ENCODE measurements at places on chromosomes 1 and 21.

- DNase-seq: no peak
Measured at GRCh38 chr1:116490588-116490987, 80.2 kb downstream of the CD58 start.

DNA sequence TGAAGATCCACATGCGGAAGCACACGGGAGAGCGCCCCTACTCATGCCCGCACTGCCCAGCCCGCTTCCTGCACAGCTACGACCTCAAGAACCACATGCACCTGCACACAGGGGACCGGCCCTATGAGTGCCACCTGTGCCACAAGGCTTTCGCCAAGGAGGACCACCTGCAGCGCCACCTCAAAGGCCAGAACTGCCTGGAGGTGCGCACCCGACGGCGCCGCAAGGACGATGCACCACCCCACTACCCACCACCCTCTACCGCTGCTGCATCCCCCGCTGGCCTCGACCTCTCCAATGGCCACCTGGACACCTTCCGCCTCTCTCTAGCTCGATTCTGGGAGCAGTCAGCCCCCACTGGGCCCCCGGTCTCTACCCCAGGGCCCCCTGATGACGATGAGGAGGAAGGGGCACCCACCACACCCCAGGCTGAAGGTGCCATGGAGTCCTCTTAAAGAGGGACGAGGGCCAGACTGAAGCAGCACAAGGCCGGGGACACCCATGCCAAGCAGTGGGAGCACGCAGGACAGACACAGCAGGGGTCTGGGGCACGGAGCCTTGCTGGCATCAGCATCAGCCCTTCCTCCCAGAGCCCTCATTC is 13.7 kb downstream of the ZBTB7B start:
- no peak for DNase-seq

DNA sequence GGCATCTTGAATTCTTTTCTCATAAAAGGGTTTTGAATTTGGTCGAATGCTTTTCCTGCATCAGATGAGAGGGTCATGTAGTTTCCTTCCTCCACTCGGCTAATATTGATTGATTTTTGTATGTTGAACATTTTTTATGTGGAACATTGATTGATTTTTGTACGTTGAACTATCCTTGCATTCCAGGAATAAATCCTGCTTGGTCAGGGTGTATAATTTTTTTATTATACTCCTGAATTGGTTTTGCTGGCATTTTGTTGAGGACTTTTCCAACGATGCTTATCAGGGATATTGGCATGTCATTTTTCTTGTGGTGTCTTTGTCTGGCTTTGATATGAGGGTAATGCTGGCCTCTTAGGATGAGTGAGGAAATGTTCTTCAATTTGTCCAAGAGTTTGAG is 8.5 kb downstream of the TMEM240 start:
- no peak for DNase-seq

DNA sequence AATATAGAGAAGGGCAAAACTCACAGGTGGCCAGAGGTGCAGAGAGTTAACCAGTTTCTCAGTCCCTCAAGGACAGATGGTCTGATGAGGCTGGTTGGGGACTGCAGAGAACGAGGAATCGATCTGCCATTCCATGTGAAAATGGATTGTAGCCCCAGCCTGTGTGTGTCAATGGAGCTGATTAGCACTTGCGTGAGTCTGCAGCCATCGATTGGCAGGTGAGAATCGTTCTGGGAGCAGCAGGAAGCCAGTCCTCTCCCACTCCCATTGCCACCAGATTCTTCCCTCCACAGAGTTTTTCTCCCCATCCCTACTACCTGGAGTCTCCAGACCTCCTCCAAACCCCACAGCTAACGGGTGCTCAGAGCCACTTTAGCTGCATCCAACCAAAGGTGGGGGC is 18.3 kb upstream of the PSMB2 start:
- no peak for DNase-seq

- DNase-seq: no peak
Measured at GRCh38 chr1:168892931-168893330, 163.9 kb upstream of the DPT start.

GRCh38 chr21:24367936-24368335 is 1239.3 kb downstream of the MRPL39 start:
- no peak for DNase-seq

- DNase-seq: no peak
Measured at GRCh38 chr1:219446288-219446687, 166.6 kb downstream of the ZC3H11B start.

- DNase-seq: no peak
Measured at GRCh38 chr1:59143133-59143487, 153.8 kb upstream of the FGGY start.

DNA sequence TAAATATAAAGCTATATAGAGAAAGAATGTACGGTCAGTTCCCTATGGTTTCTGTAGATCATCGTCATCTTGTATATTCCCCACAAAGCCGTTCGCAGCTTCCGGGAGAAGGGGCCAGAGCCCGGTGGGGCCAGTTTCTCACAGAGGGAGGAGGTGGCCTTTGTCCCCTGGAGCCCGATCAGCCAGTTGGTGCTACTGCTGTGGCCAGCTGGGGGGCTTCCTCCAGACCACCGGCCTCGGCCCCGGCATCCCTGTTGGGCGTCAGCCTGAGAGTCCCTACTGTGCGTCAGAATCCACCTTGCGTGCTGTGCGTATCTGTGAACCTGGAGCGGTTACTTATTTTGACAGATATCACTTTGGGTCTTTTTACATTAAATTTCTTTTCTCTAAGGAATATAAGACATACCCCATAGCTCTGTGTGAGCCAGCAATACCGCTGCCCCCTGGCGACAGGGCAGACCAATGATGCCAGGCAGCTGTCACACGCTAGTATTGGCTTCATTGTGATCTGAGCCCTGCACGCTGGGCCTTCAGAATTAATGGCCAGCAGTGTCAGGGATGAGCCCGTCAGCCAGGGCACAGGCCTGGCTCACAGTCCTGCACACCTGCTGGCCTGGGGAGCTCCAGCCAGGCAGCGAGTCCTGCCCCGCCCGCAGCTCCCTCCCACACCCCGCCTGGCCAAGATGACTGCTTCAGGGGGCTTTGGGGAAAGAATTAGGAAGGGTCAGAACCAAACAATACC is 145.9 kb downstream of the PGBD5 start:
- no peak for DNase-seq

DNA sequence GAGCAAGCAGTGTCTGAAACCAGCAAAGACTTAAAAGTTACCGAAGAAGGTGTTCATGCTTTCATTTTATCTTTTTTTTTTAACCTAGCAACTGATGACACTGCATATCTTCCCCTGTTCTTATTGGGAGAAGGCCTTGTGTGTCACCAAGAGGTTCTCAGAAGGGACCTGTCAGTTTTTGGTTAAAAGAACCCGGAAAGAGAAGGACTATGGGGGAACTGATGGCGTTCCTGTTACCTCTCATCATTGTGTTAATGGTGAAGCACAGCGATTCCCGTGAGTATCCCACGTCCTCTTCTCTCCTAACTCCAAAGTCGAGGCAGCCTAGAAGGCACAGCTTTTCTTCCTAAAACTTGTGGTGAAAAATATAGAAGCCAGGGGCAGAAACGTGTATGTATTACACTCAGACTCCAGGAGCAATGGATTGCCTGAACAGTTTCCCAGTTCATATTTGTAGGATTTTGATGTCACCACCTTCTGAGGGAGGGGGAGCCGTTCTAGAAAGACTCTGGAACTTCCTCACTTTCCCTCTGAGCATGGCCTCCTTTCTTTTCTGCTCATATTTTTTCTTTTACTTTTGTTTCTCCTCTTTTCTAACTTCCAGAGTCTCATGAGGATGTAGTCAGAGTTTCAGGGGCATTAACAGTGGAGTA is at the start of gene MR1:
TSS of gene MR1 (plus strand) at position 185 of the 653 bp plus-strand sequence. CDS start at position 210, 25 bp downstream.
- no peak for DNase-seq

GRCh38 chr1:7404046-7404742 is 366.9 kb upstream of the VAMP3 start:
- no peak for DNase-seq

DNA sequence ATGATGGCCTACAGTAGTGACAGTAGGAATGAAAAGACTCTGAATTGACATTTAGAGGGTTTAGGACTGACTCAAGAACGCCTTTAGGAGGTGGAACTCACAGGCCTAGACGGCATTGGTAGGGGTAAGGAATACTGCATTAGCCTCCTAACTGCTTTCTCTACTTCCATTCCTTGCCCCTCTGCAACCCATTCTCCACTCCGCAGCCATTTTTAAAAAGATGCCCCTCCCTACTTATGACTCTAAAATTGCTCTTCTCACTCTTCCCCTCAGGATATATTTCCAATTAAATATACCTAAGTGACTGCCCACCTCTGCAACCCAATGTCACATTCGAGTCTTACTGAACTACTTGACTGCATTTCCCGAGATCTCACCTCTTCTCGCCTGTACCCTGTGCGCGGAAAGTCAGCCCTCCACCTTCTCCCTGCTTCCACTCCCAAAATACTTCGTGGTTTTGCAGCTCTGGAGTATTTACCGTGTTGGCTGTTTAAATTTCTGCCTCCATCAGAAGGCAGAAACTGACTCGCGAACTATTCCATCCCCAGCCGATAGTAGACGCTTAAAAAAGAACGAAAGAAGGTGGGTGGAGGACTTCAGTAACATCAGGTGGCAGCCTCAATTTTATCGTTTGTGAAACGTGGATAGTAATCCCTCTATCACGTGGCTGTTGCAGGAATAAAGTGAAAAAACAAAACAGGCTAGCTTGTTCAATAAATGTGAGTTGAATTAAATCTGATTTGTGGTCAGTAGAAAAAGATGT is 1.1 kb upstream of the YBX1 start:
- no peak for DNase-seq

GRCh38 chr1:110065841-110066240 is 4.6 kb downstream of the ALX3 start:
- DNase-seq: no peak

- DNase-seq: no peak
Measured at GRCh38 chr21:38284216-38284615, 27.4 kb downstream of the KCNJ15 start.

DNA sequence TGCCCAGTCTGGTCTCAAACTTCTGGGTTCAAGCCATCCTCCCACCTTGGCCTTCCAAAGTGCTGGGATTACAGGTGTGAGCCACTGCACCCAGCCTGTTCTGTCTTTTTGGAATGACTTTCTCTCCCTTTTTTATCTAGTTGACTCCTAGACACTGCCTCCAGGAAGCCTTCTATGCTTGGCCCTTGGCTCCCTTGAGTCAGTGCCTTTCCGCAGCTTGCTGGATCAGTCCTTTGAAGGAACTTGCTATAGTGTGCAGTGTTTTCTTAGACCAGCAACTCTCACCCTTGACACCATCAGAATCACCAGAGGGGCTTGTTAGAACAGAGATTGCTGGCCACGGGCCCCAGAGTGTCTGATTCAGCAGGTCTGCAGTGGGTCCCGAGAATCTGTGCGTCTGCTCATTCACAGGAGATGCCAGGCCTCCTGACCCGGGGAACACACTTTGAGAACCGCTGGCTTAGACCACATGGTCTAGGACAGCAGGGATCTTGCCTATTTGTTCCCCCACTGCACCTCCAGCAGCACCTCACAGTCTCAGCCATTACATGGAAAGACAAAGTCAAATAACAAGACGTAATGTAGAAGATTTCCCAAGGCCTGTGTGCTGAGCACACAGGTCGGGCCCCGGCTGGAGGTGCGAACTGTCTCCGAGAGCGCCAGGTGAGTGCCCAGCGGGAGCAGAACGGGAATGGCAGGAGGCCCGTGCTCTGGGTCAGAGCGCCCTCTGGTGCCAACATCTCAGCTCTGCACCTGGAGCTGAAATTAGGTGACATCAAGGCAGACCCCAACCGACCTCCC is 27.4 kb upstream of the CTPS1 start:
- peak; percentile 18 for DNase-seq
